ENCODE measurements at places on chromosomes 4 and X.

DNA sequence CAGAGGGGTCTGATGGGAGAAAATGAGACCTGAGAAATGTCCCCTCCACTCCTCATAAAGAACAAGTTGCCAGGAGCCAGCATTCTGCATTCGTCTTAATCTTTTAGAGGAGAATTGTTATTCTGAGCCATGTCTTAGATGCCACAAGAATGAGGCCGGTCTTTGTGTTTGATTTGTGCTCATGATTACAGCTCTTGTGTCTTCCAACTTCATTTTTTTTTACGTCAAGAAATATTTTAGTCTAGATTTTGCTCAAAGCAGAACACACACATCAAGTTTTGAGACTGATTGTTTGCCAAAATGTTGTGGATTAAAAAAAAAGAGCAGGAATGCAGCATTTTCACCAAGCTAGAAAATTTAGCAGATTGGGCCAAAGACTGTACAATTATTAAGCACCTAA lies 130.6 kb upstream of the PITX2 start:
- no peak for DNase-seq

GRCh38 chr4:97879942-97880341 lies 263.3 kb downstream of the STPG2 start:
- no peak for DNase-seq

DNA sequence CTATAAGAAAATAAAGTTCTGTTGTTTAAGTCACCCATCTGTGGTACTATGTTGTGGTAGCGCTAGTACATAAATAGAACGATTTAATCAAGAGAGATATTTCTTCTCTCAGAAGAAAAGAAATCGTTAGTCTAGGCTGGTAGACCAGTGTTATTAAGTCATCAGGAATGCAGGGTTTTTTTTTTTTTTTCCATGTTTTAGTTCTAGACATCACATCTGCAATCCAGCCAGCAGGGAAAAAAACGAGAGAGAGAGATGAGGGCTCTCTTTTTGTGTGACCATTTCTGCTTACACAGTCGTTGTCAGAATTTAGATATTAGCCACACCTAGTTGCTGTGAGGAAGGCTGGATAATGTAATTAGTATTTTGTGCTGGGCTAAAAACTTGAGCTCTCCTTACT lies 417.4 kb downstream of the TMA16 start:
- DNase-seq: no peak

- DNase-seq: no peak
These were observed 47.4 kb upstream of the PHOX2B start for GRCh38 chr4:41795796-41796385.

- DNase-seq: no peak
These were observed 391.4 kb downstream of the TEX13C start for GRCh38 chrX:125711103-125711502.

GRCh38 chr4:109007976-109008375 lies 245.1 kb upstream of the ETNPPL start:
- no peak for DNase-seq

DNA sequence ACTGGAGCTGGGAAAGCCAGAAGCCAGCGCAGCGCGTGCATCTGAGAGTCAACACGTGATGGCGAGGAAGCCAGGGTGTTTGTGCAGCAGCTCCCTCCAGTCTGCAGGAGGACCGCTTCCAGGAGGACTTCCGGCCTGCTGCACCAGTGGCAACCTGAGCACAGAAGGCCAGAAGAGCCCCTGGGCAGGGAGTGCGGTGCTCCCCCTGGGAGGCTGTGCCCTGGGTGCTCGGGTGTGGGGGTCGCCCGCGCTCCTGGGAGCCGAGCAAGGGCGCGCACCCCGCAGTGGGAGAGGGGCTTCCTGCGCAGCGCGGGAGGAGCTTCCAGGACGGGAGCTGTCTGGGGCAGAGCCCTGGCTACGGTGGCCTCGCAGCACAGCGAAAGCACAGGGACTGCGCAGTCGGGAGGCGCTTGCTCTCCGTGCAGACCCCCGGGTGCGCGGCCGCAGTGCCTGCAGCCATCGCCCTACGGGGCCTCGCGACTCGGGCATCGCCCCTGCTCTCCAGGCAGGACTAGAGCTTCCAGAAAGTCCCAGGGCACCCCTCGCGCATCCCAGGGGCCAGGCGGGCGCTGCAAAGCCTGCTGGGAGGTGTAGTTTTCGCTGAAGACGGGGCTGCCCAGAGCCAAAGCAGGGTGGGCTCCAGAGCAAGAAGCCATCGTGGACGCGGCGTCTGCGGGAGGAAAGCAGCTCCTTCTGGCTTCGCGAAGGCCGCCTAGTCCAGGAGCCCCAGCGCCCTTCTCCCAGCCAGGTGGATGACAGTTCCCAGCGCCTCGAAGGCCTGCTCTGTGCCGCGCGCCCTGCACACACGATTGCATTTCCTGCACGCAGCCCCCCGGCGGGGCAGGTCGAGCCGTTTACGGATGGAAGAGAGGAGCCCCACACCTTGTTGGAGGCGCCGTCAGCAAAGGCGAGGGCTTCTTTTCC lies 24.1 kb upstream of the WFS1 start:
- DNase-seq: no peak

GRCh38 chr4:105896984-105897775 lies 1.9 kb downstream of the NPNT start:
- no peak for DNase-seq

GRCh38 chr4:41157009-41157408 lies 57.3 kb downstream of the APBB2 start:
- no peak for DNase-seq

GRCh38 chr4:124067046-124067445 lies 645.5 kb downstream of the ANKRD50 start:
- DNase-seq: no peak

DNA sequence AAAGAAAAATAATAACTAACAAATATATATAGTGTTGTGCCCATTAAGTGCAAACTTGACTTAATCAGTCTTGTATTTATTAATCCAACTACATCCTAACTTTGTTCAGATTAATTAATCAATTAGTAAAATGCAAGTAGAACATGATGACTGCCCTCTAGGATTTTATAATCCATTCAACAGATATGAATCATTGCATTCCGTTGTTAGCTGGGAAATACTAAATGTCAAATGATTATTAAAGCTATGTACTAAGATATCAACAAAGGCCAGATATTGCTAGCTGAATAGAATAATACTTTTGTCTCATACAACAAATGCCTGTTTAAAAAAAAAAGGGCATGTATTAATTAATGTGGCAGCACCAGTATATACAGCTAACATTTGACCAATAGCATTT lies 1366.3 kb downstream of the STIM2 start:
- DNase-seq: no peak

DNA sequence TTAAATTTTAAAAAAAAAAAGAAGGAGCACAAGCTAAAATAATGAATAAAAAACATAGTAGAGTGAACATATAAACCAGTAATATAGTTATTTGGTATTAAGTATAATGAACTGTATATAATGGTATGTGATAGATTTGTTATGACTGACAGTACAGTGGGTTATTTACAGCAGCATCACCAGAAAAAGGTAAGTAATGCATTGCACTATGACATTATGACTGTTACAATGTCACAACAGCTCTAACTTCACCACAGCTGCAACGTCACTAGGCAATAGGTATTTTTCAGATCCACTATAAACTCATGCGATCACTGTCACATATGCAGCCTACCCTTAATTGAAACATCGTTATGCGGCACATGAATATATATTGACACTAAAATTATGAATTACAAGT lies 72.5 kb downstream of the COX7B2 start:
- no peak for DNase-seq

DNA sequence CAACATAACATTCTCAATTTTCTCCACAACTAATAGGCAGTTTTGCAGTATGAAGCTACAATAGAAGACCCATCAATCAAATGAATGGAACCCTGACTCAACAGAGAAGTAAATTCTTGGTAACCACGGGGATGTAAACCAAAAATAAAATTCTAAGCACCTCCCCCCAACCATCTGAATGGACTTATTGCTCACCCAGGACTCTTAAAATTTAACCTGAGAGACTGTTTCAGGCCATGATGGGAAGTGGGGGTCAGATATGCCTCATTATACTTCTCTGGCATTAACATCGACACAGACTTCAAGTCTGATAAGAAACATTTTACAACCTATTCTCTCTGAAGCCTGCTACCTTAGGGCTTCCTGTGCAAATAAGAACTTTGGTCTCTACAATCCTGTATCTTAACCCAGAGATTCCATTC lies 620.9 kb downstream of the TLL1 start:
- no peak for DNase-seq

- no peak for DNase-seq
These were observed 13.3 kb downstream of the CETN2 start for GRCh38 chrX:152817078-152817764.

GRCh38 chr4:1808396-1808795 lies 15.3 kb downstream of the FGFR3 start:
- DNase-seq: no peak

GRCh38 chr4:114226968-114227760 lies 247.7 kb upstream of the ARSJ start:
- no peak for DNase-seq

DNA sequence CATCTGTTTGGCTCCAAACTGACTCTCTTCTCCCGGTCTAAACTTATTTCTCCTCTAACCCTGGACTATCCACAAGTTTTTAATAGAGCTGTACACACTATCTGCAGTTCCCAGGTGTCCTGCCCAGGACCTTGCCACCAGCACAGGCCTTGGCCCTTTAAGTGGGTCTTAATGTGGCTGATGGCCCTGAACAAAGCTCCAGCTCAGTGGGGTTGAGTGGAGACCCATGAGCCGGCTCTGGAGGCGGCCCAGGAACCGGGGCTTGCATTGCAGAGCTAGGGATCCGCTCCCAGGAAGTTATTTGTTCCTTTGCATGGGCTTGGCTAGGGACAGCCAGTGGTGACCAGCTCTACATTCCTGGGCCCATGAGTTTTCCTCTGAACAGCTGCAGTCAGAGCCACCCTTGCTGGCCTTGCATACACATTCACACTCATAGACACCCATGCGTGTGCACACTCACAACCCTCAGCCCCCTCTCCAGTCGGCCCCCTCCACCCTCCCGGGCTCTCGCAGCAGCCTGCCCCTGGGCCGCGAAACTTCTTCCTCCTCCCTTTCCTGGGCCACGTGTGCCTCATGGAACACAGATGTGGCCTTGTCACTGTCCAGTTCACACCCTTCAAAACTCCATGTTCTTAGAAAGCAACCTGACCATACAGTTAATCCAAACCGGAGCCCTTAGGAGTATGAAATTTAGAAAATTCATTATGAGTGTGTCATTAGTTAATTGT lies 58.2 kb downstream of the GPR143 start:
- DNase-seq: no peak

GRCh38 chrX:143306991-143307937 lies 210.0 kb downstream of the SPANXN3 start:
- DNase-seq: no peak

- no peak for DNase-seq
These were observed 119.9 kb upstream of the HS3ST1 start for GRCh38 chr4:11548597-11549082.

- no peak for DNase-seq
These were observed 268.6 kb upstream of the SLIT2 start for GRCh38 chr4:19983072-19983471.

DNA sequence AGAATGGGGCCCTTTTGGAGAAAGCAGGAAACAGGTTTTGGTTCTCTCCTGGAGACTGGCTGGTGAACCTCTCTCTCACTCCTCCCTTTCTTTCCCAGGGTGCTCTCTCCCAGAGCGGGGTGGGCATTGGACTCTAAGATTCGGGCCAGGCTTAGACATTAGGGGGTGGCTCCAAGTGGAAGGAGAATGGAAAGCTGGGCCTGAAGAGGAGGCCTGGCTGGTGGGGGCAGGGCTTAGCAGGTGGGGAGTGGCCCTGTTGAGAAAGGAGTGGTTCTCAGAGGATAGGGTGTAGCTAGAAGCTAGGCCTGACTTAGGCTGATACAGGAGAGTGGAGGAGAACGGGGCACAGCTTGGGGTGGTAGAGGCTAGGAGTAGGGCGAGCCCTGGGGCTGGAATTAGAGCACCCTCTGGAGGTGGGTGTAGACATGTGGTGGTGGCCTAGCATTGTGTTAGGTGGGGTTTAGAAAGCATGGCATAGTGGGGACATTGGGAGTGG lies 5.7 kb downstream of the PLP2 start:
- no peak for DNase-seq

DNA sequence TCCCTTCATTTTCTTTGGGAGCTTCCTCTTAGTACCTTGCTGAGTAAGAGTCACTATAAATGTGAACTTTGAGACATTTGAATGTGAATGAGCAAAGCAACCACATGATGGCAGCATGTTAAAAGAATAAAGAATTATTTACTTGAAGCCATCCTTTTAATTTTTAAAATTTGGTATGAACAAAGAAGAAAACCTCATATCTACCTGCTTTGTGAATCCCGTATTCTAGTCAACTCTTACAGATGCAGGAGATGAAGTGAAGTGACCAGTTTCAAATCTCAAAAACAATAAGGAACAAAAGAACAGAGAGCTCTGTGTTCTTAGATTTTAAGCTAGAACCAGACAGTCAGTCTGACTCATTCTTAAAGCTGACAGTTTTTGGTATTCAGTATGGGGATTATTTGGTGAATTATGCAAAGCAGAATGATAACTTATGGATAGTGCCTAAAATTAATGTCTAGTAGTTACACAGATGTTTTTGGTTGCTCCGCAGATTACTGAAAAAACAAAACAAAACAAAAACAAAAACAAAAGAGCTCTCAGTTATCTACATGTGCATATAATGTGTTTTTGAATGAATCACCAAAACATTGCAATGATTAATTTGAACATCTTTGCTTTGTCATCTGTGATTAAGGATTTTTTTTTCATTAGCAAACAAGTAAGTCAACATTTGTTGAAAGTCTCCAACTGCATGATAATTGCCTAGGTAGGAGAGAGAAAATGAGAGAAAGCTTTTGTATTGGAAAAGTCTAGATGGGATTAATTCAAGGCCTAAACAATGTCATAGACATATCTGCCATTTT lies 48.2 kb upstream of the H2AZ1 start:
- no peak for DNase-seq

DNA sequence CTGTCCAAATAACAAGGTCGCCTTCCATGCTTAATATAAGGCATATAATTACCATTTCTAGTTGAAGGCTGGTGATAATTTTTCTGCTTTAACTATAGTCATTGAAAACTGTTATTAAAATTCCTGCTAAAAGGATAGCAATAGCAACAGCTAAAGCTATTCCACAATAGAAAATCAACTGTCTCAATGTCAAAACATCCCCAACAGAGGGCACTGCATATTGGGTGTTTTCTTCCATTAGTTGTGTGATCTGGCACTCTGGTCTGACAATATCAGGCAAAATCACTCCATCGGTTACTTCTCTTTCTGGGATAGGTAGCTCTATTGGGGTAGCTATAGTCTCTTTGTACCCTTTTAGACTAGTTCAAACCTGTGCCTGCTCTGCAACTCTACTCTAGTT lies 53.5 kb downstream of the TMPRSS11F start:
- DNase-seq: no peak

DNA sequence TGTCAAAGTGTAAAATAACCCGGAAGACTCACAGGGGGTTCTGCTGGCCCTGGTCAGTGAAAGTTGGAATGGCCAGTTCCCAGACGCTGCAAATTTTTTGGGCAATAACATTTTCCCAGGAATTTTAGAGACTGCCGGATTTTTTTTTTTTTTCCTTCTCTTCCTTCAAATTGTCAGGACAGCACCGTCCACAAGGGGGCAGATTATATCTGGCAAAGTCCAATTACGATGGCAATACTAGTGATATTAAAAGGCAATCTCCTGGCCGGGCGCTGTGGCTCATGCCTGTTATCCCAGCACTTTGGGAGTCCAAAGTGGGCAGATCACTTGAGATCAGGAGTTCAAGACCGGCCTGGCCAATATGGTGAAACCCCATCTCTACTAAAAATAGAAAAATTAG lies 20.5 kb downstream of the SLC25A5 start:
- DNase-seq: peak; percentile 41

Data from CD8-positive, alpha-beta T cell (primary cell).